GM18507 (cell line): ENCODE measurements at places on chromosomes 12 and 14.

DNA sequence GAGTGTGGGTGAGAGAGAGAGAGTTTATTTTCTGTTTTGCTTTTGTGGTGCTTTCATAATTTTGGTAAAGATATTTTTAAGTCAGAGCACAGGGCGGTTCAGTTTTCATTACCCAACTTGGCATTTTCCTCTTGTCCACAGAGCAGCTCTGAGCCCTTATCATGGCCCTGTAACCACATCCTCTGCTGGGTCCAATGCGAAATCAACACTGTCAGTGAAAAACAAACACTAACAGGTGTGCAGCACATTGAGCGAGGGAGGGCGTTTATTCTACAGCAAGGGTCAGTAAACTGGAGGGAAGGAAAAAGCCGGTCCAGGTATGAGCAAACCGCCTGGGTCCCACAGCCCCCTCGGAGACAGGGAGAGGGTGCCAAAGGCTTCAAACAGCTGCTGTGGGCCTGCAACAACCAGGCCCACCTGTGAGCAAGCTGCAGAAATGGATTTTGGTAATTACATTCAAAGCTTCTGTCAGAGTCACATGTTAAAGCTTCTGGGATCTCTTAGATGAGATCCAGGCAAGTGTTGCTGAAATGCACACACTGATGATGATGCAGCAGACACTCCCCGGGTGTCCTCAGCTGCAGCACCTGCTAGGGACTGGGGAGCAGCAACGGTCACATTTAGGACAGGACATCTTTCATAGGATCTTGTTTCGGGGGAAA, 132.7 kb upstream of the DYRK2 start:
- DNase-seq: no peak

- no peak for DNase-seq
These were observed 7.6 kb upstream of the E2F7 start for GRCh38 chr12:77072833-77073495.

- DNase-seq: no peak
These were observed 37.3 kb downstream of the FBLN5 start for GRCh38 chr14:91910196-91910595.

- DNase-seq: no peak
These were observed 26.6 kb upstream of the BTBD6 start for GRCh38 chr14:105221598-105222178.

DNA sequence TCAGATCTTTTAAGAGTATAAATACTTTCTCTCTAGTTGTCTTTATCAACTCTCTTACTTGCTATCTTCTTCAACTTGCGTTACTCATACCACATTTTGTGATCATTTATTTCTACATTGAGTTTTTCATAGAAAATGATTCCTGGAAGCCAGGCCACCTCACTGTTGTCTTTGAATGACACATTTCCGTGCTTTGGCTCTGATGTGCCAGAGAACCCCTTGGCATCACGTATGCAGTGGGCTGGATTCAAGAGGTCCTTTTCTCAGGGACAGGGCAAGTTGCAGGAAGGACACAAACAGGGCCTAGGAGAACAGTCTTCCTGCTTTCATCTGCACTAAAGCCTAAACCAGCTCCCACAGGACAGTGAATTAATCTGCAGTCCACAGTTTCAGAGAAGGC, 70.3 kb upstream of the PYGL start:
- DNase-seq: no peak

- peak; percentile 40 for DNase-seq
These were observed 1.0 kb downstream of the ITFG2 start for GRCh38 chr12:2813214-2814185.

DNA sequence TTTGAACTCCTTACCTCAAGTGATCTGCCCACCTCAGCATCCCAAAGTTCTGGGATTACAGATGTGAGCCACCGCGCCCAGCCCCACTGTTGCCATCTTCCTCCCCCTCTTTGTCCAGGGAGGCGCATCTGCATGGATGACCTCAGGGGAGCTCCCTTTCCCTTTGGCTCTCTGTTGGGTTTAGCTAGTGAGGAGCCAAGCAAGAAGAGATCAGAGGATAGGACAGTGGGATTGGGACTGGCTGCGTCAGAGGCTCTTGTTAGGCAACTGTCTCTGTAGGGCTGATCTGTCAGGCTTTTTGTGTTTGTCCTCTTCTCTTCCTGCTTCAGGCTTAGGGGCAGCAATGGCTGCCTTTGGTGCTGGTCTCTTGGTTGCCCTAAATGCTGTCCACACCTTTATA, 8.5 kb upstream of the IFT81 start:
- no peak for DNase-seq

DNA sequence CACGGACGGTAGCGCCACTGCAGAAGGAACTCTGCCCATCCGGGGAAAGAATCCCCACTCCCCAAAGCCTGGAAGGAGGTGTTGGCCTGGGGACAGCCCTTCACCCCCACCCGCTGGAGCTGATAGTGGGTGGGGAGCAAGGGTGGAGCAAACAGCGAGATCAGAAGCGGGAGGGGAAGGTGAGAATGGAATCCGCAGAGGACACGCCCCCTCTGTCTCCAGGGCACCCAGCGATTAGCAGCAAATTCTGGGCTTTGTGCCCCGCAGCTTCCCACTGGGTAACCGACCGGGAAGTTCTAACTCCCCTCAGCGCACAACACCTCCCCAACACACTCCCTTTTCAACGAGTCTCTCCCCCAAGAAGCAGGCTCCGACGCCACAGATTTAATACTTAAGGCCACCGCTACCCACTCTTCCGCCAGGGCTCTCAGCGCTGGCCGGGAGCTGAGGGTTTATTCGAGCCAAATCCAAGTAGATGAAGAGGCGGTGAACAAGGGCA, 1.4 kb downstream of the SLC25A29 start:
- no peak for DNase-seq

DNA sequence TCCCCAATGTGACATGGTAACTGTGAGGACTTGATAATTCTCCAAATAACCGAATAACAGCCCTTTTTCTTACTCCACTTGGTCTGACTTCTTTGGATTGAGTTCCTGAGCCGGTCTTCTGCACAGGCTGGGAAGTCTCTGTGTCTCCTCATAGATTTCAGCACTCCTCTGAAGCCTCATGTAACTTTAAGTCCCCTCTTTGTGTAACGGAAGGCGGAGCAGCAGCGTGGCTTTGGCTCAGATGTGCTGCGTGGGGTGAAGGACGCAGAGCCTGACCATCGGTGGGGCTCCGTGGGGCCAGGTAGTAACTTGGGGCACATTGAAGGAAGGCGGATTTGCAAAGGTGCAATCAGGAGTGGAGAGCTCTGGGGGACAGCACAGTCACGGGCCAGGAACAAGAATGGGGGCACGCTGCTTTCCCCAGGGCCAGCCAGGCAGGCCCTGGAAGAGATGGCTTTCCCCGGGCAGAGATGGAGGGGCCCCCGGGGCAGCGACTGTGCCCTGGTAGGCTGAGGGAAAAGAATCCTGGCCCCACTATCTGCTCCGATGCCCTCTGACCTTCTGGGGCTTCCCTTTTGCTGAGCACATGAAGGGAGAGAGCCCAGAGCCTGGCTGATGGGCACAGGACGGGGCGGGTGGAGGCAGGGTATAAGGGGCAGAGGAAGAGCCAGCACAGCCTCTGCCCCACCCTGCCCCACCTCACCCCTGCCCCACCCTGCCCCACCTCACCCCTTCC, 56.9 kb downstream of the ADGRD1 start:
- DNase-seq: no peak

DNA sequence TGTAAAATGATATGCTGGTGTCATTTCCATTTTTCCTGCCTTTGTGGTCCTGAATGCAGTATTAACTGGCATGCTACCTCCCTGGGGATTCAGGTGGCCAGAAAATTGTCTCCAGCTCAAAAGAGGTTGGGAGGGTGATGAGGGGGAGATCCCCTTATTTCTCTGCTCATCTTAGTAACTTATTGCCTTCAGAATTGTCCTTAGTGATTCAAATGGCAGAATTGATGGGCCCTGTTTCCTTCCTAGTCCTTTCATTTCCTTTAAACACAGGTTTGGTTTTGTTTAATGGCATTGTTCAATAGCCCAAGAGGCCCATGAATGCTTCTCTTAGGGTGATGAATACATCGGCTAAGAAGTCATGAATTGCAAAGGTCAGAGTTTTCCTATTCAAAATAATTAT, 207.0 kb downstream of the SLC41A2 start:
- DNase-seq: no peak

GRCh38 chr12:113071135-113072112, 14.9 kb downstream of the DTX1 start:
- DNase-seq: no peak

DNA sequence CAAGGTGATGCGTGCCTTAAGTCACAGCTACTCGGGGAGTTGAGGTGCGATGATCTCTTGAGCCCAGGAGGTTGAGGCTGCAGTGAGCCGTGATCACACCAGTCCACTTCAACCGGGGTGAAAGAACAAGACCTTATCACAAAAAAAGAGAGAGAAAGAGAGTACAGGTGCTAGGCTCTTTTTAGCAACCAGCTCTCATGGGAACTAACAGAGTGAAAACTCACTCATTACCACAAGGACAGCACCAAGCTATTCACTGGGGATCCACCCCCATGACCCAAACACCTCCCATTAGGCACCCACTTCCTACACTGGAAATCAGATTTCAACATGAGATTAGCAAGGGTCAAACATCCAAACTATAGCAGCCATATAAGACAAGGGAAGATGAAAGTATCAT, 164.2 kb downstream of the NDUFA12 start:
- DNase-seq: no peak

GRCh38 chr12:5768581-5769196, 176.4 kb downstream of the ANO2 start:
- no peak for DNase-seq

DNA sequence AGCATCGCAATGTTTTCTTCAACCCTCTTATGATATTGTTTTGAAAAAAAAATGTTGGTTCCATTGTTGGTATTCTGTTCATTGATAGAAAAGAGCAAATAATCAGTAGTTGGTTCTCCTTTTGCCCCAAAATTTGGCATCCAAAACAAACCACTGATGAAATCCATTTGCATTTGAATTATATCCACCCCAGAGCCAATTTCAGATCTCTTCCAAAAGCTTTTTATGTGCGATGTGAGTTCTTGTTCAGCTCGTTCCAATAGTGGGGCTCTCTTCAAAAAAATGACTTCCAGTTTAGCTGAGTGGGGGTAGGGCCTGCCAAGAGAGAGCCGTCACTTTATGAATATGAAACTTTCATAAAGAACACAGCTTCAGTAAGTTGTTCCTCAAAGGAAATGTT, 130.7 kb downstream of the DIO2 start:
- no peak for DNase-seq

- DNase-seq: no peak
These were observed 203.9 kb downstream of the PHETA1 start for GRCh38 chr12:111164833-111165525.

GRCh38 chr14:30165255-30165654, 237.6 kb upstream of the PRKD1 start:
- DNase-seq: no peak

GRCh38 chr14:83044001-83044400, 1510.3 kb upstream of the SEL1L start:
- no peak for DNase-seq

GRCh38 chr12:132309596-132310086, 19.7 kb downstream of the GALNT9 start:
- no peak for DNase-seq

- DNase-seq: no peak
These were observed 55.4 kb downstream of the TEAD4 start for GRCh38 chr12:3014641-3015040.

GRCh38 chr12:68482014-68482413, 128.7 kb upstream of the RAP1B start:
- no peak for DNase-seq
